ENCODE measurements at places on chromosomes 3 and 15.

- no peak for DNase-seq
Observed at GRCh38 chr3:13268961-13269441, 151.1 kb downstream of the NUP210 start.

GRCh38 chr3:26614006-26614685 is 8.4 kb upstream of the LRRC3B start:
- DNase-seq, result no peak

- DNase-seq, result no peak
Observed at GRCh38 chr3:11820531-11821041, 26.1 kb downstream of the TAMM41 start.

DNA sequence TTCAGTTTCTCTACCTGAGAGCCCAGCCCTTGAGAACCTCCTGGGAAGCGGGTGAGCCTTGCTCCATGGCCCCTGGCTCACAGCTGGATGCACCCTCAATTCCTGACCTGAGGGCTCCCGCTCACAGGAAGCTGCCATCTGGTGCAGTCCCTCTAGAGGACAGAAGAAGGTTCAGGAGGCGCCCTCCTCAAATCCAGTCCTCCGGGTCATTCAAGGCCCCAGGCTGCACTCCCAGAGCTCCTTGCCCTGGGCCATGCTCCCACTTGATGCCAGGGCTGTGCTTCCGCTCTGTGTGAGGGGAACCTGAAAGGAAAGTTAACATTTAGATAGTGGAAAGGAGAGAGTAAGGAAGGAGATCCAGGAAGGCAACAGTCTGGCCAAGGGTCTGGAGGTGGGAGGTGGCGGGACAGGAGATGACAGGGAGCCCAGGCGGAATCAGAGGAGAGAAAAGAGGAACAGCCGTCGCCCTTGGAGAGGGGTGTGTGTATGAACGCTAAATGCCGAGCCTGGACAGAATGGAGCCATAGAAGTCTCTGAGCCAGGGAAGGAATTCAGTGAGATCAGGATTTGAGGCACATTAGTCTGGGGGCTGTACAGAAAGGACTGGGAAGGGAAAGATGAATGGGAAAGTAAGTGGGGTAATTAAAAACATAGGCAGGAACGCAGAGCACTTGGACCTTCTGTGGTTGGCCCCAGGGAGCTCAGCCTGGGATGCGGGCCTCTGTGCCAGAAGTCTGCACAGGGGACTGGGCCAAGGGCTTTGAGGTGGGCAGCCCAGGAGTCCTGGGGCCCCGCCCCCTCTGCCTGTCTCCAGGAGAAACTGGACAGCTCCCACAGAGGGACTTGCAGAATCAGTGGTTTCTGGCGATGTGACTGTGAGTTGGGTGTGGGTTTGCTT is 26.1 kb downstream of the TBC1D21 start:
- DNase-seq, result no peak

DNA sequence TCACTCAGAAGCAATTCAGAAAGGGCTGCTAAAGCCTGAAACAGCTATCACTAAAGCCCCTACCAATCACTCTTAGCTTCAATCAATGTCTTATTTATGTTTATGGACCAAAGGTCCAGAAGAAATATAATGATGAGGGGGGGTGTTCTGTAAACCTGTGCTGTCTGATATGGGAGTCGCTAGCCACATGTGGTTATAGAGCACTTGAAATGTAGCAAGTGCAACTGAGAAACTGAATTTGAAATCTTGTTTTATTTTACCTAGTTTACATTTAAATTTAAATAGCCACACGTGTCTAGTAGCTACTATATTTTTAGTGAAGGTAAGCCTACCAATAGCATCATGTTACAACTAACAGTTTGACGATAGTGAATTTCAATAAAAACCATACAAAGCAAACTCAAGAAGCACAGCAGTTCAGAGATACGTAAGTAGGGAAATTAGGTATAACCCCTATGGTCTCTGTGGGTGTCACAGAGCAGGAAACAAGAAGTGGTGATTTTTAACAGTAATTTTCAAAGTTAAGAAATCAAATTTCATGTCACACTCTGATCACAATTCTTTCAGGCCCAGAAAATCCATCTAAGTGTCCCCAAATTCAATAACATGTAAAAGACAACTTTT is 3.6 kb downstream of the POU1F1 start:
- no peak for DNase-seq

- DNase-seq, result no peak
Observed at GRCh38 chr3:144287001-144287400, 315.4 kb downstream of the DIPK2A start.

- no peak for DNase-seq
Observed at GRCh38 chr3:179606534-179607085, 2.0 kb downstream of the NDUFB5 start.

- no peak for DNase-seq
Observed at GRCh38 chr15:65986416-65986815, 117.1 kb downstream of the RAB11A start.

DNA sequence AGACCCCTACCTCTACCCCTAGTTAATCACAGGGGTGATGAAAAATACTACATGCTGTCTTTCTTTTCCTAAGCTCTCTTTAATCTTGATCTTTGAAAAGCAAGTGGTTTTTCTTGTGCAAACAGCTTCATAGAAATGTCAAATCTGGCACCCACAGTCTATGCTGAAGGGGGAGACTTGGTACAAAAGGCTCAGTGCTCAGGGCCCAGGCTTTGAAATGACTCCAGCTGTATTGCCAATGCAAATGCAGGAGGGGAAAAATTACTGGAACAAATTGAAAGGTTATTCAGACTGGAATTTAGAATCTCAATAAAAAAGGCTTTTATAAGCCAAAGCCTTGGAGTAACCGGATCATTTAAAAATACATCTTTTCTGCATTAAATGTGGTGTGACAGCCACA is 223.9 kb downstream of the LRTM1 start:
- DNase-seq, result no peak

DNA sequence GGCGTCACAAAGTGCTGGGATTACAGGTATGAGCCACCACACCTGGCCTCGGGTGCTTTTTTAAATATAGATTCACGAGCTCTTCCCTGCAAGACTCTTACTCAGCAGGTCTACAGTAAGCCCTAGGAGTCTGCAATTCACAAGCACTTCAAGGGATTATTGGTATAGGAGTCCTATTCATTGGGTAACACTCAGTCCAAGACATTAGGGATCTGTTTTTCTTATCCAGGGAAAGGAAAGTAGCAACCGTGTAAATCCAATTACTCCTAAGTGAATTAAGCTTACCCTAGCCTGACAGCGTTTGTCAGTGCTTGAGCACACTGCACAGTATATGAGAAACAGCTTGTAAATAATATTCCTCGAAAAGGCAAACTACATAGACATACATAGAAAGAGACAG is 109.9 kb downstream of the SENP2 start:
- no peak for DNase-seq

DNA sequence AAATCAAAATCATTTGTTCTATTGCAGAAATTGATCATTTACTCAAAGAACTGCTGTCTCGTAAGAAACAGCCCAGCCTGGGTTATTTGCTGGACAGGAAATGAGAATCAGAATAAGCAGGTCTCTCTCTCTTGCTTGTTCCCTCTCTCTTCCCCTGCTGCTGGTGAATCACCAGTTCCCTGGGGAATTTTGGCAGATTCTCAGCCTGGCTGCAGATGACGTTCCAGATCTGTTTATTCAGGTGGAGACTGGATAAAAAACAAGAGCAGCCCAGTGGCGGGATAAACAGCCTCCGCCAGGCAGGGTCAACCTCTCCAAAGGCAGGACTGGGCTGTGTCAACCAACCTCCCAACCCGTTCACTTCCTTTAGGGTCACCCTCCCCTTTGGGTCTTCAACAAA is 72.1 kb downstream of the LRIG1 start:
- peak; percentile 90 for DNase-seq

DNA sequence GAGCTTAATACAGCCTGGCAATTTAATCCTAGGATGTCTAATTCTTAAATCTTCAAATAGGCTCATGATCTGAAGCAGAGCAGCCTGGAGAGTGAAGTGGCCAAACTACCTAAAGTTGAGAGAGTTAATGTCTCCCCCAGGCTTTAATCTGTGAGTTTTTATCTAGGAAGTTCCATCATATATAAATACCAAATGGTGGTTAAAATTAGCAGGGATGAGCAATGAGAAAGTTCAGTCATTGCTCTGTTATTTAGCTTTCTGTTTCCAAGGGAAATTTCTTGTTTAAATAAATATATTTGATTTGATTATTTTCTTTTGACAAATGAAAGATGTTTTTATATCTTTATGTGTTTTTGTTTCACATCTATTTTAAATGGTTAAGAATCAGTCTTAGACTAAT is 274.4 kb upstream of the UMPS start:
- DNase-seq, result no peak

GRCh38 chr15:99275061-99275460 is 23.8 kb downstream of the LRRC28 start:
- no peak for DNase-seq

- DNase-seq, result no peak
Observed at GRCh38 chr15:52397118-52397517, 101.5 kb upstream of the MYO5C start.

DNA sequence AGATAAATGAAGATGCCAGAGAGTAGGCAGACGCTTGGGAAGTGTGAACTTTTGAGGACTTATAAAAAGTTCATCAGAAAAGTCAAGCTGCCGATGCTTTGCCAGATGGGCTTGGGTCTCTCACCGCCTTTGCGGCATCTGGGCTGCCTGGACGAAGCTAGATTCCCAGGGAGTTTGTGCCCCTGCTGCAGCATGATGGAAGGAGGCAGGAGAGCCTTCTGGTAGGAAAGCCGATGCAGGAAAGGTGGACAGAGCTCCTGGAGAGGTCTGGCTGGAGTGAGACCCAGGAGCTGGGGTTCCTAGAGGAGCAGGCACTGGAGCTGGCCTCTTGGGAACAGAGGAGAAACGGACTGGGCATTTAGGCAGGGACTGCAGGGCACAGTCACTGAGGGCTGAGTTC is 51.9 kb upstream of the ATP2B2 start:
- no peak for DNase-seq

- DNase-seq, result no peak
Observed at GRCh38 chr3:153373606-153374005, 211.6 kb downstream of the RAP2B start.

GRCh38 chr15:92304223-92304975 is 89.3 kb upstream of the ST8SIA2 start:
- DNase-seq, result no peak

DNA sequence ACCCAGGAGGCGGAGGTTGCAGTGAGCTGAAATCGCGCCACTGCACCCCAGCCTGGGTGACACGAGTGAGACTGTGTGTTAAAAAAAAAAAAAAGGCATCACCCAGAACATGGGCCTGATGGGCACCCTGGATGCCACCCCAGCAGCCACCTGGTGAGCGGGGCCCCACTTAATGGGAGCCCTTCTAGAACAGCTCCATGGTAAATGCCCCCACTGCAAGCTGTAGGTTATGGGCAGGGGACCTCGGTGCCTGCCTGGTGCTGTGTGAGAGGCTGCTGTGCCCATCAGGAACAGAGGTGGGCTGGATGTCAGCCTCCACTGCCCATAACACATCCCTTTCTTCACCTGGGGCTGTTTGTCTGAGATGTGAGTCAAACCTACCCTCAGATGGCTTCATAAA is 156.2 kb upstream of the MEF2A start:
- no peak for DNase-seq

GRCh38 chr3:172137287-172138192 is 98.2 kb downstream of the FNDC3B start:
- no peak for DNase-seq

GRCh38 chr3:132342610-132343009 is 25.4 kb downstream of the ACP3 start:
- DNase-seq, result no peak

DNA sequence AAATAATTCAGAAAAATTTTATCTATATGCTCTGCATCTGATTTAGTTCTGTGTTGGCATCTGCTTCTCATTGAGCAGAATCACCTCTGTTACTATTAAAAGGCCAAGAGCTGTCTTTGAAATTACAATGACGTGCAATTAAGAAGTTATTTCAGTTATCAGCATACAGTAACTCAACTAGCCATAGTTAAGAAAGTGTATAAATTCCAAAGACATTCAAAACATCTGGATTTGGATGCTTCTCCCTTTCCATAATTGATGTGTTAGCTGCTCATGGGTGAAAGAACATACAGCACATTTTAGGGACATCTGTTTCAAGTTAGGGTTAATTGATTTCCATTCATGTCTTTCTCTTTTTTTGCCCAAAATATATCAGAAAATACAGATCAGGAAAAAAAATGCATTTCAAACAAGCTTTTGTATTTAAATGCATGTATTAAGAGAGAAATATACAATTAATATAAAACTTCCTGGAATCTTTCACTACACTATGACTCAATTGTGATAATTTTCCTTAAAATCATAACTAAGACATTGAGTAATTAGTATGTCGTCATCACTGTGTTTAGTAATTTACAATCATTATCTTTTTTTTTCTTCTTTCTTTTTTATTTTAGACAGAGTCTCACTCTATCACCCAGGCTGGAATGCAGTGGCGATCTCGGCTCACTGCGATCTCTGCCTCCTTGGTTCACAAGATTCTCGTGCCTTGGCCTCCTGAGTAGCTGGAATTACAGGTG is 82.7 kb upstream of the MBNL1 start:
- DNase-seq, result no peak

GRCh38 chr3:14428087-14429033 is 26.0 kb downstream of the SLC6A6 start:
- DNase-seq, result no peak

- DNase-seq, result no peak
Observed at GRCh38 chr3:122100591-122101463, 45.7 kb downstream of the CD86 start.

Measured in SJSA1 (cell line).